ENCODE measurements at places on chromosomes 1 and 21. TPM values are rescaled to one million over a fixed set of nuclear protein-coding genes. Genes with fewer than 3 reads are reported as not detected.

The MRPS21 gene
- 68.8 TPM for total RNA-seq

The CELA2B gene
- total RNA-seq, result not detected

The CHIA gene
- total RNA-seq, result not detected

The NBL1 gene
- total RNA-seq, result 47.3 TPM

The LINGO4 gene
- total RNA-seq, result not detected

Data from endothelial cell of coronary artery (primary cell).